T-helper 9 cell (primary cell): ENCODE measurements at places on chromosomes 3 and 15.

DNA sequence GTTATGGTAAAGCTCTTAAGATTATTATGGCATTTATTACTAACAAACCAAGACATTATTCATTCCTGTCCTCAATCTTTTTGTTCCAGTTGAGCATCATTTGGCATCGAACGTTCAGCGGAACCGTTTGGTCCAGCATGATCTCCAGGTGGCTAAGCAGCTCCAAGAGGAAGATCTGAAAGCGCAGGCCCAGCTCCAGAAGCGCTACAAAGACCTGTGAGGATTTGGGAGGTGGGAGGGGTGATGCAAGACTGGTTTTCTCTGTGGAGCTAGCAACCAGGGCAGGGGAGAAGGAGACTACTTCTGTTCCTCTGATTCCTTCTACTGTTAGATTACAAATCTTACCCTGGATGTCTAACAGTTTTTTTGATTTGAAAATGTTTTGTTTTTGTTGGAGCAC, 27.6 kb upstream of the UTS2B start:
- DNase-seq: no peak

DNA sequence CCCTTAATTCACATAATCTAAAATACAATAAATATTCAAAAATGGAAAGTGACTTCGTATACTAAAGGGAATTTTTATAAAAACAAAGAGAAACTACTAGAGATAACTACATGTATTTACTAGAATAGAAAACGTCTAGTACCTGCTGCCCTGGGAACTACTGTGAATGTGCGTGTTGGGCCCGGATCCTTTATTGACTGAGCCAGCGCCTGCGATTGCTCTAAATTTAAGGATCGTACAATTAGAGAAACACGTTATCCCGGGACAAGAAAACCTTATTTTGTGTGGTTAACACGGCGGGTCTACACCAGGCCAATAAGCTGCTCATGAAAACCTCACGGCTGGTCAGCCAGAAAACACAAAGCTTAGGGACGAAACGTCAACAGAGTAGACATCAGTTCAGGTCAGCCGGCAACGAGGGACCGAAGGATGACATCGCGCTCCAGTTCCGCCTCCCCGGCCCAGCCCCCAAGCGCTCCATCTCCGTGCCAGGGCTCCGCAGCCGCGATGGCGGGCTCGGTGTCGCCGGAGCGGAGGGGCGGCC, 555 bp downstream of the TM2D3 start:
- no peak for DNase-seq

DNA sequence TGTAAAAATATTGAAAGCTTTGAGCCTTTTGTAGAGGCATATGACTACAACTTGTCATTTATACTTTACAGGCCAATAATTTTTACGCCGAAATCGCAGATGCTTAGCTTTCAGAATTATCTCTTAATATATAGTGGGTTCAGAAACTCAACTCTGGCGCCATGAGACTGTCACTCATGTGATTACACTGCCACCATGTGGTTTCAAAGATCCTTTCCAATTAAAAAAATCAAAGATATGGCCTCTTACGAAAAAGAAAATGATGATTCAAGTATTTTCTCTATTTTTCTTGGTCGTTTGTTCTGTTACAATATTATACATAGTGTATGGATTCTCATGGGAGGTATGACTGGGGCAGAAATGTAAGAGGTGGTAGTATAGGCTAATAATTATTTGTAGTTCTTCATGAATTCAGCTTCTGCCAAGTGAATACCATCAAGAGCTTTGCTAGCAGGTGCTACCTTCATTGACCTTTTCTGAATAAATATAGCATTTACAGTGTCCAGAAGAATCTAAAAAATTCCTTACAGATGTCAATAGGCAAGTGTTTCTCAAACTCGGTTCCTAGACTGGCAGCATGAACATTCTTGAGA, 751.7 kb upstream of the GOLIM4 start:
- no peak for DNase-seq

GRCh38 chr3:99638167-99638948, at the start of gene COL8A1:
COL8A1 (plus strand) TSS chr3:99638594; CDS start chr3:99790683, 152,089 bp downstream.
- DNase-seq: no peak

DNA sequence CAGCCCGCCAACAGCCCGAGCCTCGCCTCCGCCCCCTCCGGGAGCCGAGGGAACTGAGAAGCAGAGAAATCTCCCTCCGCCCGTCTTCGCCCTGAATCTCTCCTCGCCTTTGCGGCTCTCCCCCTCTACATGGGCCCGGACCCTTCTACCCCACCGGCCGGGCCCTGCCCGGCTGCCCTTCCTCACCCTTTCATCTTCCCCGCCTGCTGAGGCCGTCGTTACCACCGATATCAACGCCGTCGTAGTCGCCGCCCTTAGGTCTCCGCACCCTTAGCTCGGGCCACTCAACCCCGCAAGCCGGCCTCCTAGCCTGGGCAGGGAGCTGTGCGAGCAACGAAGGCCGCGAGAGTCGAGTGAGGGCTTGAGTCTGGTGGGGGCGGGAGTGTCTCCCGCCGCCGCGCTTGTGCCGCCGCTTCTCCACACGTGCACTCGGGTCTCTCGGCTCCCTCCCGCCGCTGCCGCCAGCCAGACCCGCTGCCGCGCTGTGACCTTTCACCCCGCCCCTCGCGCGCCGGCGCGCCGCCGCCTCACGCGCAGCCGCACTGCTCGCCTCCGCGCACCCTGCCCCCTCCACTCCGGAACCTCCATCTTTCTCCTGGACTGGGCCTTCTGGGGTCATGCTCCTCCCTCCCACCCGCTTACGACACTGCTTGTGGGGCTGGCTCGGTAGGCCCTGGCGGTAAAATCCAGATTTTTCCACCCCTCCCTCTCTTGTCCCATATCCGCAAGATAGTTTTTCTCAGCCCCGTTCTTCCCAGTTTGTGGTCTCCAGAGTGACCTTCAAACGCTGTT, at the start of gene NAA50:
Gene NAA50, minus strand, starts transcription at position 494 of the 792 bp plus-strand sequence. Its CDS starts 300 bp downstream, at position 194.
- DNase-seq: peak; percentile 90

DNA sequence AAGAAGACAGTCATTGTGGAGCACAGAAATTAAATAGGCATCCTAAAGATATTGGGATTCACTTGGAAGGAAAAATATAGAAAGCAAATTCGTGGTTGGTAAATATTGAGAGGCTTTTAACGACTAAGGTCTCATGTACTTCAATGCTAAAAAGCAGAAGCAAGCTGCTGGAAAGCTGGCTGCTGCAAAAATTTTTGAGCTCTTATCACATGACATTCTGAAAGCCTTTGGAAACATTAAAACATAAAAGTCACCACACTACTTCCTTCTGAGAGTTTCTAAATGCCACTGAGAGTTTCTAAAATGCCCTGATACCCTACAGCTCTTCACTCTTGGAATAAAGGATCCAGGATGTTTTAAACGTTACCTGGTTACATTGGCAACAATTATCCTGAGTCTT, 39.0 kb upstream of the CBLB start:
- DNase-seq: no peak

GRCh38 chr3:150090006-150090405, 119.3 kb upstream of the PFN2 start:
- DNase-seq: no peak

DNA sequence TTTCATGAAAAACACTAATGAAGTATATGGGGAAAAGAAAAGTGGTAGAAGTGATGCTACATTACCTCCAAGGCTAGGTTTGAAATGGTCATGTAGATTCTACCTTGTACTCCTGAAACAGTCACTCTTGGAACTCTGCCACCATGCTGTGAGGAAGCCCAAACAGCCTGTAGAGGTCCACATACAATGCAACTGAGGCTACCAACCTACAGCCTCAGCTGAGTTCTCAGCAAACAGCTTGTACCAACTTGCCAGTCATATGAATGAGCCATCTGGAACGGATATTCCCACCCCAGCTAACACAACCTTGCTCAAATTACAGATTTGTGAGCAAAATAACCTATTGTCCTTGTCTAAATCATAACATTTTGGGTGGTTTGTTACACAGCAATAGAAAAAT, 193.5 kb downstream of the ULK4 start:
- DNase-seq: no peak
